ENCODE measurements at places on chromosomes 12 and 14. TPM values are rescaled to one million over a fixed set of nuclear protein-coding genes. Genes with fewer than 3 reads are reported as not detected.

Gene ISCA2
- 17.7 TPM for total RNA-seq

Gene POTEG
- total RNA-seq, result not detected

Gene PLA2G1B
- total RNA-seq, result not detected

Gene TMPRSS12
- total RNA-seq, result not detected

Data from fibroblast of lung (primary cell).